ENCODE measurements at places on chromosomes 7 and 10.

DNA sequence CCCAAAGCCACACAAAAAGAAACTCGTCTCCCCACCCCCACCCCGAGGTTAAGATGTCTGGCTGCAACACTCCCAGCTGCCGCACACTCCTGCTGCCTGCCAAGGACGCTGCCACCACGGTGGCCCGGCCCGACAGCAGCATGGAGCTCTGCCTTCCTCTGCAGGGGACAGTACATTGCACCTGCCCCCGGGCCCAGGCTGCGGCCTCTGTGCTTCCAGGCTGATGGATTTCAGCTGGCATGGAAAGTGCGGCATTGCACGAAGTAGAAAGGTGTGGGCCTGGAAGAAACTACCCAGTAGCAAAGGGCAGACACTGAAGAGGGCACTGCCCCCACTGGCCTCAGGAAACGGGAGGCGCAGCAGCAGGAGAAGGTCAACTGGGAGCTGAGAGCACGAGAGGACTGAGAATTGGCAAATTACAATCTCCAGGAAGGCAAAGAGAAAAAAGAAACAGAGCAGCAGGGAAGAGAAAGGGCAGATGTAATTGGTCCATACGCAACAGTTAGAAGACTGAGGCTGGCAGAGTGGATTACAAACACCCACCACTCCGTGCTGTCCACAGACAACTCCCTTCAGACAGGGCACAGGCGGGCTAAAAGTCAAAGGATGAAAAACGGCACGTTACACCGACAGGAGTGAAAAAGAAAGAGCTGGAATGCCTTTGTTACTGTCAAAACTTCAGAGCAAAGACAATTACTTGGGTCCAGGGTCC is 117.1 kb upstream of the DIP2C start:
- no peak for DNase-seq

DNA sequence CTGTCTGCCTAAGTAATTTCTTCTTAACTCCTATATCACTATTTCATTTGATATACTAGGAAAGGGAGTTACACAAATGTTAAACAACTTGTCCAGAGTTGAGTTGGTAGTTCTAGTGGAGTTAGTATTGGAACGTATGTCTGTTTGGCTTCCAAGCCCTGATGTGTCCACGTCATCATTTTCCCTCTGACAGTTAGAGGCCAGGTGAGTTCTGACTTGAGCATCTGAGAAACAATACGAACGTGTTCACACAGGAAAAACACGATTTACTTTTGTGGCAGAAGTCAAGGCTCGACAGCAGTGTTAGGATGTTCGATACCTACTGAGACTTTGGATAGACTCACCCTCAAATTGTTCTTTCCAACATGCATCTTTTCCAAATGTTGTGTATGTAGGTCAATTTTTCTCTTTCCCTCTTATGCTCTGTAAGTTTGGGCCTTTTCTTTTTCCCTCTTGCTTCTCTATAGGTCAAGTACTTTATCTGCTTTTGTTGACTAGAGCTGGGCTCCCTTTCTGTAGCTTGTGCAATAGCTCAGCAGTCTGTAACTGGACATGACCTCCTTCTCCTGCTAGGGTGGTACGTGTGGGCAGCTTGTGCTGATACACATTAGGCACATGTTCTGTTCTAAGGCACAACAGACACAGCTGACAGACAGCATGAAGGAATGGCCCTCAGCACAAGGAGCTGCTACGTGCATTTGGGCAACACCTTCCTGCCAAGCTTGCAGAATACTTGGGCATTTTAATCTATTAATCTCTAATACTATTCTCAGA is 222.9 kb downstream of the PTEN start:
- DNase-seq: no peak

- DNase-seq: no peak
Measured at GRCh38 chr10:129887986-129888783, 75.9 kb downstream of the EBF3 start.

GRCh38 chr10:112634096-112634830 is 187.2 kb downstream of the VTI1A start:
- no peak for DNase-seq

GRCh38 chr7:857661-858060 is 18.7 kb upstream of the GET4 start:
- DNase-seq: no peak

- no peak for DNase-seq
Measured at GRCh38 chr7:71131256-71132126, 453 bp upstream of the GALNT17 start.

DNA sequence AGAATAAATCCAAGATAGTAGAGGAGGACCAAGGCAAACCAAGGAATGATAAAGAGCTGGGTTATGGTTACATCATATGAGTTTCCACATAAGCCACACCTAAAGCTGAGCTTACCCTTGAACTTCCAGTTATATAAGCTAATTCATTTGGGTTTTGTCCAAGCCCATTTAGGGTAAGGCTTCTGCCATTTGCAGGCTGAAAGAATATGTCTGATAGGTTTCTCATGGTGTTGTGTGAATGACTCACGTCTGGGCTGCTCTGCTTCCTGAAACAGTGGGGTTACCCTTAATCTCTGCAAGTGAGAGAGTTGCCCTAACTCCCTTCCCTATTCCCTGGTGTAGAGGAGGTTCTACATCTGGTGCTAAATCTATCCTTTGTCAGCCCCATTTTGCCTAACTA is 60.8 kb downstream of the PTTG1IP2 start:
- no peak for DNase-seq

GRCh38 chr7:30430276-30430675 is 48.3 kb downstream of the NOD1 start:
- DNase-seq: no peak

DNA sequence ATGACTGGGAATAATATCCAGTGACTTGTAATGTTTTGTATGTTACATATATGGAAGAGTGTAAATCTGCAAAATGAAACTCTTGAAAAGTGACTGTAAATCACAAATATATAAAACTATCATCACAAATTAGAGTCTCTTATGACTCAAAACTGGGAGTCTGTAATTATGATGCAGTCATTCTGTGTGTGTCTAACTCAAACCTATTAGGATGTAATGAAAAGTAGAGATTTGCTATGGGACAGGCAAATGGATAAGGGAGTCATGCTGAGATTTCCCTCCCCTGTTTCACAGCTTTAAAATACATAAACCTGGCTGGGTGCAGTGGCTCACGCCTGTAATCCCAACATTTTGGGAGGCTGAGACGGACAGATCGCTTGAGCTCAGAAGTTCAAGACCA is 8.6 kb upstream of the HKDC1 start:
- no peak for DNase-seq

GRCh38 chr7:144437370-144438191 is 34.1 kb upstream of the NOBOX start:
- peak; percentile 34 for DNase-seq

DNA sequence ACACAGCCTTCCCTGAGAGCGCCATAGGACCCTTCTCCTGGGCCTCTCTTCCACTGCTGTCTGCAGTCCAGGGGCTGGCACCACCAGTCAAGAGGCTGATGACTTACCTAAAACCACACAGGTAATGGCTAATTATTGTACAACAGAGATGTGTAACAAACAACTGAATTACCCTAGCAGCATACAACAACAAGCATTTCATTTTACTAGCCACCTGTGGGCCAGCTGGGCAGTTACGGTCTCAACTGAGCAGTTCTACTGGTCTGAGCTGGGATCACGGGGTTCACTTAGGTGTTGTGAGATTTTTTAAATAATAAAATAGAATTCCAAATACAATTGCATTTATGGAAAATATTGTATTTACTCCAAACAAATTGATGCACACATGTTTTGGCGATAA is 431.9 kb downstream of the TNS3 start:
- no peak for DNase-seq

- DNase-seq: no peak
Measured at GRCh38 chr10:132007681-132008080, 26.0 kb upstream of the BNIP3 start.

GRCh38 chr10:126143117-126143516 is 245.2 kb downstream of the ADAM12 start:
- no peak for DNase-seq

DNA sequence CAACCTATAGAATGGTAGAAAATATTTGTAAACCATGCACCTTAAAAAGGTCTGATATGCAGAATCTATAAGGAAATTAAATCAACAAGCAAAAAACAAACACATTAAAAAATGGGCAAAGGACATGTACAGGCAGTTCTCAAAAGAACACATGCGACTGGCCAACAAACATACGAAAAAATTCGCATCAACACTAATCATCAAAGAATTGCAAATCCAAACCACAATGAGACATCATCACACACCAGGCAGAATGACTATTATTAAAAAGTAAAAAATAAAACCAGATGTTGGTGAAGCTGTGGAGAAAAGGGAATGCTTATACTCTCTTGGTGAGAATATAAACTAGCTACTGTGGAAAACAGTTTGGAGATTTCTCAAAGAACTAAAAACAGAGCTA is 33.2 kb downstream of the TMEM229A start:
- DNase-seq: no peak

GRCh38 chr10:64732372-64732957 is 1211.3 kb downstream of the REEP3 start:
- no peak for DNase-seq

- DNase-seq: no peak
Measured at GRCh38 chr10:63586043-63586442, 64.8 kb downstream of the REEP3 start.

DNA sequence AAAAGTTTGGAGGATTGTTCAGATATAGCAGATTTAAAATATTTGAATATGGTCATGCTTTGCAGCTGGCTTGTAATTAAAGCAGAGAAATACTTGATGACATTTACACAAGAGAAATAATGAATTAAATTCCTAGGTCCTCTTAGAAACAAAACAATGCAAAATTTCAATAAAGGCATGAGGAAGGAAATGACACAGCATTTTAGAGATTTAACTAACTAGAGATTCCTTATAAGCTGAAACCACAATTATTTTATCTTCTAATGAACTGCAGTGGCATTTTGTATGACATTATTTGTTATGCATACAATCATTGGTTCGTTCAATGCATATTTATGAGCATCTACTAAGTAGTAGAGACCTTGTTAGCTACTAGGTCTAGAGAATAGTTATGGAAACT is 490.9 kb downstream of the ZWINT start:
- no peak for DNase-seq

DNA sequence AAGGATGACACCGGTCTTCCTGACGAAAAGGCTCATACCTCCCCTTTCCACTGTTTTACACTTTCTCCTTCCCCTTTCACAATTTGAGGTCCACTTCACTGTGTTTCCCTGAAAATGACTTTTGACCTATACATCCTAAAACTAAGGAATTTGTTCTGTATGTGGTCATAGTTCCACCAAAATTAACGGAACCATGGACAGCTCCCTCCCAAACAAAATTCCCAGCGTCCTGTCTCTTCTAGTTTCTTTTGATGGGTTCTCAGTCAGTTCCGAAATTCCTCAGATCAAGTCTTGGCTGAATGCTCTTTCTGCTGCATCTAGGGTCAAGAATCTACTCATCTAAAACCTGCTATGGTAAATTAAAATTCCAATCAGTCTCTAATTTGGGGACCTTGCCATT is 1191.9 kb downstream of the CNTNAP2 start:
- no peak for DNase-seq

DNA sequence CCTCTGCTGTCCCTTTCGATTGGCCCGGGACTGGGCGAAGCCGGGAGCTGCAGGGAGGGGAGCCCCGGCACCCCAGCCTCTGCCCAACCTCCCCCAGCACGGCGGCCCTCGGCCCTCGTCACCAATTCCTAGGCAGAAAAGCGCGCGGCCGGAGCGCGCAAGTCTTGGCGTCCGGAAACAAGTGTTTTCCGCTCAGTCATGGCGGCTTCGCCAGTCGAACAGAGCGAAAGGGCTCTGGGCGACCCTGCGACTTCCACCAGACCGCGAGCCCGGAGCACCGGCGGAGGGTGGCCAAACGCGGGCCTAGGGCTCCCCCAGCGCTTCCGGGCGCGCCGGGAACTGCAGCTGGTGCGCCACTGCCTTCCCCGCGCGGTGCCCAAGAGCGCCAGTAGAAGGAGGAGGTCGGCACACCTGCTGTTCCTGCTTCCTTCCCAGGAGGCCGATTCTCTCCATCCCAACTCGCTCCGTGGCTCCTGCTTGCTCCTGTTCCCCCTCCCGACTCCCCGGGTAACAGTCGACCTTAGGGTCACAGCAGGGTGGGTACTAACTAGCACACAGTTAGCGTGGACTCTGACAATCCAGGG is 729.9 kb downstream of the ZWINT start:
- DNase-seq: no peak

GRCh38 chr10:621513-621912 is 68.0 kb downstream of the DIP2C start:
- no peak for DNase-seq

- no peak for DNase-seq
Measured at GRCh38 chr7:78712111-78712510, 741.4 kb downstream of the MAGI2 start.

GRCh38 chr10:5971315-5971832 is 6.0 kb downstream of the IL15RA start:
- DNase-seq: no peak

GRCh38 chr7:42107484-42108240 is 129.3 kb downstream of the GLI3 start:
- no peak for DNase-seq

GRCh38 chr10:132183046-132183445 is 3.7 kb upstream of the DPYSL4 start:
- no peak for DNase-seq

DNA sequence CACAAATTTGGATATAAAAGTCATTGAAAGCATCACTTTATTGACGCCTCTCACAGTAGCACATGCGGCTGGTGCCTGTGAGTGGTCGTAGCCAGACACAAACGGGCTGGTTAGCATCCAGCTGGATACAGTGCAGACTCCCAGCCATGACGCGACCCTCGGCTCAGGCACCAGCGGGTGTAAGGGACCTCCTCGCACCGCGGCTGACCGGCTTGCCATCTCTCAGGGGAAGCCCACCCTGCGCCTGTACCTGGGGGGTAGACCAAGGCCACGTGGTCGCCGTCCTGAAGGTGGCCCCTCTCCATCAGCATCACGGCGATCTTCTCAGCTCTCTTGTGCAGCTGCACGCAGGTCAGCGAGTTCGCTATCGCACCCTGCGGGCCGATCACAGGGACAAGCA is 213.8 kb downstream of the ZMYND11 start:
- no peak for DNase-seq

DNA sequence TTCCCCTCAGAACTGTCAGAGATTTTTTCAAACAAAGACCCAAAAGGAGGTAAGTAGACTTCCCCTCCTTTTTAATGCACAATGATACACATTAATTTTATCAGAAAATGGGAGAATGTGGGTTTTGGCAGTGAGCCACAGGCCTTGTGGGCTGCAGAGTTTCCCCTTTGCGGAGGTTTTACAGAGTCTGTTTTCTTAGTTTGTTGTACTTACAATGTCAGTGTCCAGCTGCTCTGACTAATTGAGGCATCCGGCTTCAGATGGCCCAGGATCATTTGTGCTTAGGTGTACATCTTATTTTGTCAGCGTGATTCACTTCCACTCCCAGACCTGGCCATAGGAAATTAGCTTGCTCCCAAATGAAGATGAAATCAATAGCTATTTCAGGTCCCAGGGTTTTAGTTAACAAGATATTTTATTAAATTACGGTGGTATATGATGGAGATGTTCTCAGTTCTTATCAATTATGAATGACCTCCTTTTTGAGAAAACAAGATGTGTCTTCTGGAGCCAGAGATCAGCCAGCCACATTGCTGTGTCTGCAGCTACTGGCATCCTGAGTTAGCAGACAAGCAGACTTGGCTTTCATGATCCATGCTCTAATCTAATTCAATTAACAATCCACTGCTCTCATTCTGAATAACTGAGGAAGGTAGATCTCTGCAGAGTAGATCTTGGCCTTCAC is 1086.6 kb upstream of the SORCS1 start:
- no peak for DNase-seq

- DNase-seq: no peak
Measured at GRCh38 chr7:41053820-41054219, 649.1 kb downstream of the INHBA start.
